ENCODE measurements at places on chromosomes 16 and 17.

DNA sequence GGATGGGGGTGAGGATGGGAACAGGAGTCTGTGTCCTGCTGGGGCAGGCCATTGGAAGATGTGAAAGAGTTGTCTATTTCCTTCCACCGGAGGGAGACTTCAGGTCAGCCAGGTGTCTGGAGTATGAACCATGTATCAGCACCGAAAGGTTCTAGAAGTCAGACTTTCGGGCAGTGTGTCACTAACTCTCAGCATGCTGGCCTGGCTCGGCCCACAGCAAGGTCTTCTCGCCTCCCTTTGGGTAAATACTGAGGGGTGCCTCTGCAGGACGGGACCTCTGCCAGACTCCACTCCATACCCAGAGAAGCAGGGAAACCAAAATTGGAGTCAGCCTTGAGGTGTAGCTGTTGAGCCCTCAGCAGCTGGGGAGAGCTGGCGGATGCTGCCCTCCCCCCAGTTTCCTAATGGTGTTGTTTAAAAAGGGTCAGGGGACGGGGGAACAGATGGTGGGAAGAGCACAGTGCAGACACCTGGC lies 507 bp downstream of the CIITA start:
- DNase-seq: no peak

GRCh38 chr17:17774009-17774881 lies 62.5 kb downstream of the SREBF1 start:
- DNase-seq: no peak

GRCh38 chr17:49031965-49032928 lies 35.1 kb downstream of the IGF2BP1 start:
- peak; percentile 52 for DNase-seq

DNA sequence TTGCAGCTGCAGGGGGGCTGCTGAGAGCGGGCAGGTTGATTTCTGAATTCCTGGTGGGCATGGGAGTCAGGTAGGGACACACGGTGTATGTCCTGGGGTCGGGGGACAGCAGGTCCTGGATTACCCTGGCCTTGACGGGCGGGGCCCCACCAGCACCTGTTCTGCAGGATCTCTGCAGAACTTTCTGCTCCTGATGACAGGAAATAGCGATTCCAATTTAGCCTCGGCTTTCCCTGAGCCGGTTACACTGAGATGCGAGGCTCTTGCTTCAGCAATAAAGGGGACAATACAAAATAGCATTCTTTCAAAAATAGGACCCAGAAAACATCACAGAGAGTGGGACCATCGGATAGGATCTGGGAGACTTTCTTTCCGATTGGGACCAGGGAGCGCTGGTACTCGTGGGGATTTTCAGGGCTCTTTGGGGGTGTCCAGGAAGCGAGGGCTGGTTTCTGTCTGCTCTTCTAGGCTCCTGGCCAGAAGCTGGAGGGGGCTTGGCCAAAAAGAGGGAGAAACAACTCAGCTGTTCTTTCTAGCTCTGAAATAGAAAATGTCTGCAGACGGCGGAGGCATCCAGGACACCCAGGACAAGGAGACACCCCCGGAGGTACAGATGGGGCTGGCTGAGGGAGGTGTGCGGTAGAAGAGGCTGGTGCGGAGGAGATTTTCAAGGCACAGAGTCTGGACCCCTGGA lies 642 bp downstream of the ZNF205 start:
- DNase-seq: no peak

DNA sequence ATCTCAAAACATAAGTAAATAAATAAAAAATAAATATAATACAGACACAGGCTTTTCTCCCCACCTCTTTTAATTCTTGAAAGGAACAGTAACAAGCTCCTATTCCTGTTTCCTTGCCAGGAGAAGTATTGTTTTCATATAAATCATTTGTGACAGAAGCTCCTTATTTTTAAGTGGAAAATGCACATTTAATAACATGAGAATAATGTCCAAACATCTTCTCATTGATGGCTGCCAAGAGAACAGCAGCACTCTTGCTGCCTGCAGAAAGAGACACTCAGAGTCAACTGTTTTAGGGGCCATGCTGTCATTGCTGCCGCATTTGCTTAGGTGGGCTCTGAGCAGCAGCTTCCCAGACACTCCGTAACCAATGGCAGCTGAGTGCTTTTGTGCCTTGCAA lies 580.1 kb downstream of the WWOX start:
- DNase-seq: no peak

DNA sequence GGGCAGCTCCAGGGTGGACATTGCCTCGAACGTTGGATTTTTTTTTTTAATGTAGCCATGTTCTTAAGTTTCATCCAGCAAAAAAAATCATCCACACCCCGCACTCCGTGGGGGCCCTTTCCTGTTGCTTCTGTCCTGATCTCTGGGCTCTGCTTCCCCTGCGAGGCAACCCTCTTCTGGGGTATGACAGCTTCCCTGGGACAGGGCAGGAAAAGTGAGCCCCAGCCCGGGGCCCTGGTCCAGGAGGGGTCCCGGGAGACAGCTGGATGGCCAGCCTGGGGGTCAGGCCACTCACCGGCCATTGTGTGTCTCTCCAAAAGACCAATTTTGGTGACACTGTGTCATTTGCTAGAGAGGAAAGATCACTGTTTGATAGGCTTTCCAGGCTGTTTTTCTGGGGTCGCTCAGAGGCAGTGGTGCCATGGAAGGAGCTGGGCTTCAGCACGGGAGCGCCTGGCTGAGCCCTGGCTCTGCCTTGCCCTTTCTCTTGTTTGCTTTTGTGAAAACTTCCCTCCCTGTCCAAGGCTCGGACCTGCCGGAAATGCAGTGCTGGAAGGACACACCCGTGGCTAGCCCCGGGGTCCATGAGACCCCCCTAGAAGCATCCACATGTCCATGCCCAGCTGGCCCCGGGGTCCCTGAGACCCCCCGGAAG lies 41.0 kb upstream of the CHMP6 start:
- DNase-seq: no peak

DNA sequence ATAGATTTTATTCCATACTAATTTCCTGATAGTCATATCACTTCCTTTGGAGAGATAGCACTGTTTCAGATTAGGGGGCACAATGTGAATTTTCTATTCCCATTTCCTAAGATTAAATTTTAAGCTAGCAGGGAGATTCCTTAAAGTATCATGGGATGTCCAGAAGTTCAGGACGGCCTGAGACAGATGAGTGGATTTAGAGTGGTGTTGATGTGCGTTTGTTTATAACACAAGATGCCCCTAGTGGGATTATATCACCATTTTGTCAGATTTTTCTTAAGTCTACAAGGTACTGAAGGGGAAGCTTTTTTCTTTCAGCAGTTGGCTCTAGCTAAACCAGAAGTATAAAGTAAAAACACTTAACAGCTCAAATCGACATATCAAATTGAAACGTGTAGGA lies 183.6 kb upstream of the TBX2 start:
- DNase-seq: no peak

GRCh38 chr17:68851890-68852289 lies 103.3 kb downstream of the ABCA8 start:
- DNase-seq: no peak

- DNase-seq: no peak
Measured at GRCh38 chr17:79778504-79779083, 646 bp downstream of the CBX2 start.

GRCh38 chr16:35144212-35144932 lies 1685.0 kb downstream of the TP53TG3F start:
- no peak for DNase-seq

- no peak for DNase-seq
Measured at GRCh38 chr17:2814481-2815341, 18.5 kb downstream of the RAP1GAP2 start.

DNA sequence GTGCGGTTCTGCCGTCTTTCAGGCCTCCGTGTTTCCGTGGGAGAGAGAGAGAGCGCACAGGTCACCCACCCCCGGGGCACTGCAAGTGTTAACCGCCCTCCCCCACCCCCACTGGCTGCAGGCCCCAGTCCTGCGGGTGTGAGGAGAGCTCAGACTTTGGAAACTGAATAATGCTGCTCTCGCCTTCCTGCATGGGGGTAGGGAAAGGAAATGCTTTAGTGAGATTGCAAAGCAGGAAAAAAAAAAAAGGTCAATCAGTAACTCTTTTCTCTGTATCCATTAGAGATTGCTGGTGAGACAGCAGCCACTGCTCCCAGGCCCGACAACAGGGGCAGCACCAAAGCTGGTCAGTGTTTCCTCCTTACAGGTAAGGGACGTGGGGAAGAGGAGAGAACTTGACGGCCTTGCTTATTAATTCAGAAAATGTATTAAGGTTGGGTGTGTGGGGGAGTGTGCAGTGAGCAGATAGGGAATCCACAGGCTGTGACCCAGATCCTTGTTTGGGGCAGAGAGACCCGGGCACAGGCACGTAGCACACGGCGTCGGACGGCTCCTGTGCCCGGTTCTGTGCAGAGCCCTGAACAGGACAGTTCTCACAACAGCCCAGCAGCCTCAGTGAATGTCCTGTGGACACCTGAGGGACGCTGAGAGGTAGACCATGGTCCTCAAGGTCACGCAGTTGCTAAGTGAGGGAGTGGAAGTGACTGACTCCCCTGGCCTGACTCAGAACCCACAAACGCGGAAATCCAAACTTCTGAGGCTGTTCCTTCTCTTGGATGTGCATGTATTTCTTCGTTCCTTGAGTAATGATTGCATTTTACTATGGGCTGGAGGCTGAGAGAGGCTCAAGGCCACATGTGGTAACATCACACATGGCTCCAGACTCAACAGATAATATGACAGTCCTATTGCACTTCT lies 156.5 kb downstream of the FOXL1 start:
- no peak for DNase-seq

GRCh38 chr17:48139944-48140343 lies 32.4 kb downstream of the SNX11 start:
- no peak for DNase-seq

DNA sequence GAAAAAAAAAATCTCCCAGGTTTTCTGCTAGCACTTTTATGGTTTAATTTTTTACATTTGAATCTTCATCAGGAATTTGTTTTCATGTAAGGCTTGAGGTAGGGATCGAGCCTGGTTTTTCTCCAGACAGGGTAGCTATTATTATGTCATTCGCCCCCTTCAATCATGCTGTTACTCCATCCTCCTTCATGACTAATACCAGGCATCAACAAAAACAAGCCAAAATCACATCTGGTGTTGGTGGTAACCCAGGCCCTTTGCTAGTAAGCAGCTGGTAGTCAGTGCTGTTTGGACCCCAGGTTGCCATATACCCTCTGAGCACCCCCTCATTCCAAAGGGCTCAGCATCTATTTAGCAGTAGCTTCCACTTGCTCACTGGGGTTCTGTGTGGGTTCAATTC lies 29.5 kb downstream of the DRC3 start:
- no peak for DNase-seq

GRCh38 chr16:69315486-69316311 lies 4.5 kb downstream of the VPS4A start:
- no peak for DNase-seq

GRCh38 chr17:7559320-7560171 lies 996 bp downstream of the TNFSF13 start:
- no peak for DNase-seq

DNA sequence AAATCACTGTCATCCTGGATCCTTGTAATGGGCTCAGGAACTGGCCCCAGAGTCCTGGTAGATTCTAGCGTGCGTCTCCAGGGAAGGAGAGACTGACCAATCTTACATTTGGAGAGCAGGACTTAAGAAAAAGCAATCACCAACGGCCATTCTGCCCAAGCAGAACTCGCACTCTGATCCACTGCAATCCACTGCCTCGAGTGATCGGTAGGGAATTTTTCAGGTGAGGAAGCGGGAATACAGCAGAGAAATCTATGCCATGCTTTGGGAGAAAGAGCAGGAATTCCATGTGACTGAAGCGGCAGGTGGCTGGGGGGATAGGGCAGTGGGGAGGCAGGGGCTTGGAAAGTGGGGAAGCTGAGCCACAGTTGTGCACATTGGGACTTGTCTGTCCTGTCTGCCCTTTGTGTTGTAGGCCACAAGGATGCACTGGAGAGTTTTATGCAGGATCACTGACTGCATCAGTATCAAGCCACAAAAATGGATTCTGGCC lies 143.9 kb upstream of the HS3ST2 start:
- no peak for DNase-seq

GRCh38 chr16:53156516-53156915 lies 101.7 kb downstream of the CHD9 start:
- no peak for DNase-seq

DNA sequence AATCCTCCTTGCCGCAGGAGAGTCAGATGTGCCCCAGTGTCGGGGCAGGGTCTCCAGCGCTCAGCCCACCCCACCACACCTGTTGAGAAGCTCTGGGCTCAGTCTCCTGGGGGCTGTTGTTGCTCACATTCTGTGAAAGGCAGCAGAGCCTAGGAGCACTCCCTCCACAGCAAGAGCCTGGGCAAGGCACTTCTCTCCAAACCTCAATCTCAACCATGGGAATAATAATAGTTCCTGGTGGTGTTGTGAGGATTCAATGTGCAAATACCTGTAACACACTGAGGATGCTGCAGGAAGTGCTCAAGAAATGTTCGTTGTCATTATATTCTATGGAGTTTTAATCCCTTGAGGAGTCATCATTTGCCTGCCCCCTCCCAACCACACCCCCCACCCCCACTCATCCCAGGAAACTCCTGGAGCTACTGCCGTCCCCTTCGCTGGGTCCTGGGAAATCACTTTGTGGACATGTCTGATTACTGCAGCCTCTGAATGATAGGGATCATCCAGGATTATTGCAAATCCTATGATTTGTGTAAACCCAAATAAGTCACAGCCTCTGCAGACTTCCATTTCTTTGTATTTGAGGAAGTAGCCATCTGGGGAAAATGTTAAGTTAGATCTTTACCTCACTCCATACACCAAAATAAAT lies 61.5 kb downstream of the CCT6B start:
- no peak for DNase-seq

DNA sequence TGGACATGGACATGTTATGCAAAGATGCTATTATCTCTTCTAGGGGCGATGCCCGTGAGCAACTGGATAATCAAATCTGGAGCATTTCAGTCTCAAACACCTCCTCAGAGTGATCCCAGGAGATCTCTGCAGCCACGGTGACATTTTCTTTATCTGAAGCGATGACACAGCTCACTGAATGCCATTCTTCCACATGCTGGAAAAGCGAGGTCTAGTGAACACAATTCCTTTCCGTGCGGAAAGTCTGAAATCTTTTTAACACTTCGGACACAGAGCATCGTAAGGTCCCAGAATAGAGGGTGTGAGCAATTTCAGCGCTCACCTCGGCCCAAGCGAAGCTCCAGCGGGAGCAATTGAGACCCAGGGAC lies 531 bp upstream of the HASPIN start:
- no peak for DNase-seq

DNA sequence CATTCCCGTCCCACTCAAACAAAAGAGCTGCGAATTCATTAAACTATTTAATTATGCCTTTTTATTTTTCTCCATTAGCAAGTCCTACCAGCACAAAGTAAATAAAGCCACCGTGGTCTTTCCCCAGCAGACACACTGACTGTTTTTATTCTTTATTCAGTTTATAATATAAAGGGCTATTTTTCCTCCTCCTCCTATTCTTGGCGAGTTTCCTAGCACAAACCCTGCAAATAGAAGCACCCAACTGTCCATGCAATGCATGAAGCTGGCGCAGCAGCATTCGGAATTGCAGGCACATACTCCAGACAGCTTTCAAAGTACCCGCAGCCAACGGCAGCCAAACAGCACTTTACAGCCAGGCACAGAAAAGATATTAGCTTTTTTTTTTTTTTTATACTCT lies 583.4 kb upstream of the PSMD7 start:
- no peak for DNase-seq

- DNase-seq: no peak
Measured at GRCh38 chr17:57372156-57372555, 115.8 kb downstream of the MSI2 start.

GRCh38 chr16:8565498-8565897 lies 24.8 kb downstream of the TMEM114 start:
- no peak for DNase-seq

Data from T1000 (cell line).